ENCODE measurements at places on chromosomes 3 and 15. TPM values are rescaled to one million over a fixed set of nuclear protein-coding genes. Genes with fewer than 3 reads are reported as not detected.
A peak's percentile ranks its signal among the peaks of the same experiment; 100 is the strongest.

HYAL1 gene
- 0.36 TPM for total RNA-seq

CHL1 gene
- 1.0 TPM for total RNA-seq

PPP1R14D gene
- total RNA-seq: not detected

GRCh38 chr3:185582871-185583270, 3.2 kb upstream of the SENP2 start:
- no peak for DNase-seq

GRCh38 chr3:147915057-147915456, 505.9 kb downstream of the ZIC1 start:
- no peak for DNase-seq

DNA sequence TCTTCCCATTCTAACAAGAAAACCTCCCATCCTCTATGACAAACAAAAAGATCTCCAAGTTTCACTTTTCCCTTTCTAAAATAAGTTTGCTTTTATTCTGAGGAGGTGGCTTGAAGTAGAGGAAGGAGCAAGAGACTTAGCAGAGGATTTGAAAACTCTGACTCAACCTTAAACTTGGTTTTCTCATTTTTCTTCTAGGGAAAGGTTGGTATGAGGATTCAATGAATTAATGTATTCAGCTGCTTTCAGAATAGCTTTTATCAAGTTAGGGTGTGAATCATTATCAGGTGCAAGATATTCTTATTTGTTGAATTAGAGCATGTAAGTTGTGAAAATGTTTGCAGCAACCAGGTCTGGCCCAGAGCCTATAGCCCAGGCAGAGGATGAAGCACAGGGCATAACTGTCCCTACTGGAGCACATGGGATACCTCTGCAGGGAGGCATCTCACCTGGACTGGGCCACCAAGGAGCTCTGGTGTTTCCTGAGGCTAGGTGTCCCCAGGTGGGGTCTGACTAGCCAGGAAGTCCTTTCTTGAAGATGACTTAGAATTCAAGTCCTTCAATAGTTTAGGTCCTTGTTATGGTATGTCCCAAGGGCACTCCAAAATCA, 42.3 kb downstream of the SATB1 start:
- DNase-seq: no peak

- DNase-seq: peak; percentile 33
These were observed 79.6 kb downstream of the IGF2BP2 start for GRCh38 chr3:185744997-185745843.

ANXA2 gene
- 29.8 TPM for total RNA-seq

- no peak for DNase-seq
These were observed 35.8 kb downstream of the CTNNB1 start for GRCh38 chr3:41234823-41235721.

DNA sequence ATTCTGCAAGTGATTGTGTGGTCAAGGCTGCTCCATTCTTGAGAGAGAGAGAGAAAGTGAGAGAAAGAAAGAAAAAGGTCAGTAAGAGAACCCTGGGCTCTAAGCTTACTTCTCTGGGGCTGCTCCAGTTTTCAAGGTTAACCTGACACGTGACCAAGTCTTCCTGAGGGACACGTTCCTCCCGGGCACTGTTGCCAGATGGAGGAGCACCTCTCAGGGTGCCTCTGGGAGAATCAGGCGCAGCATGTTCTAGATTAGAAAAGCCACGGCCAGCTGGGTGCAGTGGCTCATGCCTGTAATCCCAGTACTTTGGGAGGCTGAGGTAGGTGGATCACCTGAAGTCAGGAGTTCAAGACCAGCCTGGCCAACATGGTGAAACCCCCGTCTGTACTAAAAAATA, 60.8 kb downstream of the ITGA11 start:
- no peak for DNase-seq

GRCh38 chr3:77195766-77196545, 156.1 kb downstream of the ROBO2 start:
- no peak for DNase-seq

- no peak for DNase-seq
These were observed 40.8 kb downstream of the CMSS1 start for GRCh38 chr3:99858469-99858868.

DNA sequence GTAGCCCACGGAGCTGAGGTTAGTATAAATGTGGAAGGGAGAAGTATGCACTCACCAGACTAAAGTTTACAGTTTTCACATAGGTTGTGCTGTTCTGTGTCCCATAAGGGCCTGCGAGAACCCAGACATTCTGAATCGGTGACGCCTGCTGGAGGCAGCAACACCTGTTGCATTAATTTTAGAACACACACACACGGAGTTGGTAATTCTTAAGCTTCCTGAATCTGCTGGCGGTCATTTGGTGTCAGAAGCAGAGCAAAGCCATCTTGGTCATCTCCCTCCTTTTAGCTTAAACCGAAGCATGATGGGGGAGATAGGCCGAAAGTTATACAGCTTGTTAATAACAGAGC, 41.1 kb upstream of the AP3B2 start:
- DNase-seq: peak; percentile 71

DNA sequence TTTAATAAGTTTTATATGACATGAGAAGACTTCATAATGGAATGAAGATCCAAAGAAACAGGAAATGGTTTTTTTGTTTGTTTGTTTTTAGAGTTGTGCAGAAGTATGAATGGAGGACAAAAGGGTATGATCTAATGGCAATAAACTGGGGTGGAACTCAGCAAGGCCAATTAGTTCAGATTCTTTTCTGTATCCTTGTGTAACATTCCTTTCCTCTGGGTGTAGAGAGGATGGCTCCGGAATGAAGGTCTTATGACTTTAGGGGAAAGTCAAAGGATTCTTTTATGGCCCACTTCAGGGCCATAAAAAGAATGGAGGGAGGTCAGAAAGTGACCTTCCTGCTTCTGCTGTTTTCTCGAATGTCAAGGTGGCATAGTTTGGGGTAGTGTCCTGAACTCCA, 152.6 kb downstream of the DPH6 start:
- no peak for DNase-seq

- no peak for DNase-seq
These were observed 204.1 kb downstream of the THRB start for GRCh38 chr3:24290596-24290995.

SMARCC1 gene
- total RNA-seq: 182 TPM

GPX1 gene
- 148 TPM for total RNA-seq

DNA sequence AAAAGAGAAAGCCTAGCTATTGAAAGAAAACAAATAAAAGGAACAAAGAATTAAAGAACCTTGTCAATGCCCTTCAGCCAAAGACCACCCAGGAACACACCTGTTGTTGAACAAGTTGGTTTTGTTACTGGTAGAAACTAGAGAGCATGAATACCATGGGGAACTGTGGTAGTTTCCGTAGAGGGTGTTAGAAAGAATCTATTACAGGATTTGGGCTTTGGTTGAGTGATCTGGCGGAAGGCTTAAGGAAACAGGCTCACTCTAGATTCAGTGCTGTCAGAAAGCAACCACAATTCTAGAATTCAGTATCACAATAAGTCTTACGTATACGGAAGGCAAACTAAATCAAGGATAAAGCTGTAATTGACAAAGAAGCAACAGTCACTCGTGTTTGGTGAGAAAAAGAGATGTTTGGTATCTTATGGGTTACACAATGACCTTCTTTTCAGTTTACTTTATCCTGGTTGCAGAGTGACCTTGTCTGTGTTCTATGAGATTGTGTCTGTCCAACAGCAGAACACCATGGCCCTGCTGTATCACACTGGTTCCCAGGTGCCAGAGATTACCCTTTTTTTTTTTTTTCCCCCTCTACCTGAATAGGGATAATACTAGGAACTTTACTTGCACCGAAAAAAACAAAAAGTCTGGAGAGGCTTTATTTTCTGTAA, 265.9 kb downstream of the SHQ1 start:
- peak; percentile 13 for DNase-seq

GOLGA8M gene
- not detected for total RNA-seq

ARNT2 gene
- total RNA-seq: not detected

DNA sequence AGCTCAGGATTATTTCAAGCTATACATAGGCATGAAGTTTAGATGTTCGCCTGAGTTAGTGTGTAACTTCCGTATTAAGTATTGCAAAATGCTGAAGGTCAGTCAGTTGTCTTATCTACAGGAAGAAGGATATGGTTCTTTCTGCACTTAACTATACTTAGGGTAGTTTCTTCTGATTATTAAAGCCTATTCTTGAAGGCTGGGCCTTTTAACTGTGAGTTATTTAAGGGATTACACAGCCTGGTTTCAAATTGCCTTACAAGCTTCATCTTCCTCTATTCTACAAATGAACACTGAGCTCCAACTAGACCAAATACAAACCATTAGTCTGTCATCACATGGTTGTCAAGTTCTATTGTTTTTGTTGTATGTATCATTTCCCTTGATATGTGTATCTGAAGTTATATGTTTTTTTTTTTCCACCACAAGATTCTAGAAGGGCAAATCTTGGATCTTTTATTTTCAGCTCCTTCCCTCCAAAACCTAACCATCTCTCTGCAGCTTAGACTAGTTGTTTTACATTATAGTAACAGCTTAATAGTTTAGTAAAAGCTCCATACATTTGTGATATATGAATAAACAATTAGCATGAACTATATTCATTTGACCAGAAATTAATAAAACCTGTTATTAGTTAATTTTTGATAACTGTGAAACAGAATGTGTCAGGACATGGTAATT, 272.9 kb upstream of the KCNMB2 start:
- no peak for DNase-seq

DNA sequence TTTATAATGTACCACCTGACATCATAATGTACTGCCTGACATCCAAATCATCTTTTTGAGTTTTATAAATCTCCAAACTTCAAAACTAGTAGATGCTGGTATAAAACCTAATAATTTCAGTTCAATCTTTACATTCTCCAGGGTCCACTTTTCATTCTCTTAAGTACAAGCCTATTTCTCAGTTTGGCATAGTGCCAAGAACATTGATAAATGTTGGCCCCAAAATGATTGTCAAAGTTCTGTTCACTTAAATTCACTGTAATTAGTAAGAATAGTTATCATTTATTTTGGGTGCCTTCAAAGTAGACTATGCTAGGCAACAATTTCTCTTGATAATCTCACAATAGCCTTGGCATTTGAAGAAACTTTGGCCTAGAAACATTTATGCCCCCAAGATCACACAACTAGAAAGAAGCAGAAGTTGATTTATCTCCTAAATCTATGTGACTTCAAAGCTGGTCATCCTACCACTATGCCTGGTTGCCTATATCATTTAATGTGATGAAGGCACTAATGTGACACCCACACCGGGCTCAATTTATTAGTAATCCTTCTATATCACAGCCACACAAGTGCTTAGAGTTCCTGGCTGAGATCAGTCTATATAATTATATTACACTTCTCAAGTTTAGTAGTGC, 101.7 kb downstream of the ZNF609 start:
- DNase-seq: no peak

APBA2 gene
- total RNA-seq: not detected

DNA sequence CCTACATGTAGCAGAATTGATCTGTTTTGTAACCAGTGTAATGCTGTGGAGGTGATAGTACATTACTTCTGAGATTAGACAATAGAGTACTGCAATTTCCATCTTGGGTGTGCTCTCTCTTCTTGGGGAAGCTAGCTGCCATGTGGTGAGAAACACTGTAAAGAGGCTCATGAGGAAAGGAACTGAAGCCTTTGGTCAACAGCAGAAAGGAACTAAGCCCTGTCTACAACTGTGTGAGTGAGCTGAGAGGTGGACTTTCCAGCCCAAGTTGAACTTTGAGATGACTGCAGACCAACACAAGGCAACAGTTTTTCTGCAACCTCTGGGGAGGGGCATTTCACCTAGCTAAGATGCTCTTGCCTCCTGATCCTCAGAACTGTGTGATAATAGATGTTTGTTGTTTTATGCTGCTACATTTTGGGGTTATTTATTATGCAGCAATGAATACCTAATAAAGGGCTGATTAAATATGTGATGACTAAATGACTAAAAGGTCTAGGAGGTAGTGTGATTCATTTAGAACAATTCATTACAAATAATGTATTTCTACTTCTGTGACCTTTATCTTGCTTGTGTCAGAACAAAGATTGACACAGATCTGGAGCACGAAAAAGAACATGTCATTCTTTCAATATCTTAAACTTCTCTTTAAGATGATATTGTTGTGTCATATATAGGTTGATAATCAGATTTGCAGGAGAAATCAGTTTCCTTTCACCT, 121.6 kb upstream of the THRB start:
- no peak for DNase-seq

DNA sequence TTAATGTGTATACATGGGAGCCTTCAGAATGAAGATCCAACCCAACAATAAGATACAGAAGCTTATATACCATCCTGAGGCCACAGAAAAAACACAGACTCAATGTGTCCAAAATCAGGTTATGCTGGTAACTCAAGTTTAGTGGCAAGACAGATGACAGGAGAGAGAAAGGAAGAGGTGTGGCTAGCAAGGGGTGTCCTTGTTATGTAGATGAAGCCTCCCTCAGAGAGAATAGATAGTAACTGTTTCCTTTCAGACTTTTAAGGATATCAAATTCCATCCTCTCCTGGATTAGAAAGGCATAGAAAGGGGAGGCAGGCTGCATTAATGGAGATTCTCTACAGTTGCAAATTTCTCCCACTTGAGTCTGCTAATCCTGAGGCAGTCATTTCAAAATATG, 447.4 kb downstream of the GABRB3 start:
- no peak for DNase-seq

LMAN1L gene
- total RNA-seq: 0.37 TPM

DNA sequence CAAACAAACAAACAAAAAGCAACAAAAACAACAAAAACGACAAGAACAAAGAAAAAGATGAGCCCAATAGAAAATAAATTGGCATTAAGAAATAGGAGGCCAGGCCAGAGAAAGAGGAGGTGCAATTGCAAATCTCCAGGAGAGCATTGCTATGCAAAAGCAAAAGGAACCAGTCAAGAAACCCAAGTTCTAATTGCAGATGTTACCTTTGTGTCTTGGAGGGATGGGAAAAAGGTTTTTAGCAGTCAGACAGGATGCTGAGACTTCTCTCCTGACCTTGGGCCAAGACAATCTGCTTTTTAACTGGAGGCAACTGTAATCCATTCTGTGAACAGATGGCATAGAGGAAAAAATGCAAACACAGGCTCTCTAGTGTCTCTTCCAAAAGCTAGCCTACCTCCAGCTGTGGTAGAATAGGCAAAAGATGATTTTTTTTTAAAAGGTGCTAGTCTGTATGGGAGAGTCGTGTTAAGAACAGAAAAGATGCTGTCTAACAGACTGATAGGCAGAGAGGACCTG, 56.4 kb downstream of the LSAMP start:
- no peak for DNase-seq

- no peak for DNase-seq
These were observed 10.5 kb downstream of the EIF5A2 start for GRCh38 chr3:170897978-170898377.

GRCh38 chr3:72204452-72204851, 419.5 kb upstream of the PROK2 start:
- no peak for DNase-seq

GRK7 gene
- not detected for total RNA-seq

- no peak for DNase-seq
These were observed 21.9 kb downstream of the LSAMP start for GRCh38 chr3:116423374-116423773.

GRCh38 chr3:33211444-33211843, 7.2 kb downstream of the SUSD5 start:
- no peak for DNase-seq

GRCh38 chr15:82103468-82103867, 57.6 kb upstream of the MEX3B start:
- DNase-seq: no peak

Data from OCI-LY7 (cell line).